ENCODE measurements at places on chromosomes 1 and 21.
A peak's percentile ranks its signal among the peaks of the same experiment; 100 is the strongest.

- H3K27me3 ChIP-seq: no peaks in the 10 kb centered on the region
- no peak overlapping the region for H3K27ac ChIP-seq
- H3K4me1 ChIP-seq: no peaks in the 10 kb centered on the region
Measured at GRCh38 chr1:212498283-212499040, 65.7 kb downstream of the NENF start.

DNA sequence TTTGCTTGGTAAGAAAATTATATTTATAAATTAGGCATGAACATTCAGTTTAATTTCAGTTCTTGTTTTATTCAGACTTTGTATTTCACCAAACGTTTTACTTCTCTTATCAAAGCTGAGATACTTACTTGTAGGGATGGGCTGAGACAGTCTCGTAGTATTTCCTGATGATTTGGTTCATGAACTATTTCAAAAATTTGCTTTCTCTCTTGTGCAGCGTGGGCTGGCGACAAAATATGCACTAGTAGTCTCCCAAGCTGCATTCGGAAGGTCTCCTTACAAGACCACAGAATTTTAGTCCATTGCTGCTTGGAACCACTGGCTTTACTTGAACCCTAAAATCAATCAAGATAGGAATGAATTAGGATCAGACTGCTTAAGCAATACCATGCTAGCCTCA lies 91.7 kb upstream of the GNG4 start:
- no peak overlapping the region for H3K27ac ChIP-seq
- H3K4me3 ChIP-seq: no peak overlapping the region
- peaks cover 6% of the 10 kb centered on the region for H3K36me3 ChIP-seq
- H3K4me1 ChIP-seq: no peaks in the 10 kb centered on the region
- H3K27me3 ChIP-seq: no peaks in the 10 kb centered on the region

- no peaks in the 10 kb centered on the region for H3K27me3 ChIP-seq
- H3K4me3 ChIP-seq: no peak overlapping the region
- peak; percentile 20 for DNase-seq
- H3K27ac ChIP-seq: no peak overlapping the region
Measured at GRCh38 chr1:81375884-81376548, 424.7 kb upstream of the ADGRL2 start.

- peak overlapping the region; percentile 19 for H3K4me3 ChIP-seq
- H3K27ac ChIP-seq: peak overlapping the region; percentile 91
- DNase-seq: no peak
- no peaks in the 10 kb centered on the region for H3K27me3 ChIP-seq
- peaks cover 3% of the 10 kb centered on the region for H3K36me3 ChIP-seq
Measured at GRCh38 chr1:39205102-39205780, 746 bp downstream of the MACF1 start.

DNA sequence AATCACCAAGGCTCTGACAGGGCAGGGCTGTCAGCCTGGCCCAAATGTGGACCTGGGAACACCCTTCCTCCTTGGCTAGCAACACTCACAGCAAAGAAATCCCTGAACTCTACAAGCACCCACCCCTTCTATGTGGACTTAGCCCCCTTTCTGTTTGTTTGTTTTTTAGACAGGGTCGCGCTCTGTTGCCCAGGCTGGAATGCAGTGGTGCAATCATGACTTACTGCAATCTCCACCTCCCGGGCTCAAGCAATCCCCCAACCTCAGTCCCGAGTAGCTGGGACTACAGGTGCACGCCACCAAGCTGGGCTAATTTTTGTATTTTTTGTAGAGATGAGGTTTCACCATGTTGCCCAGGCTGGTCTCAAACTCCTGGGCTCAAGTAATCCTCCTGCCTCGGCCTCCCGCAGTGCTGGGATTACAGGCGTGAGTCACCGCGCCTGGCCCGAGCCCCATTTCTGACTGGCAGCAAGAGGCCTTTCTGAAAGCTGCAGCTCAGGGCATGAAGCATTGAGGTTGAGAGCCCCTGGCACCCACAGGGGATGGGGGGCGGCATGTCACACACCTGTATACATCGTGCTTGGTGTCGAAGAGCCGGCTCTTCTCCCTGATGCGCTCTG lies 16.2 kb downstream of the RIPK4 start:
- no peaks in the 10 kb centered on the region for H3K36me3 ChIP-seq
- no peak for DNase-seq
- peaks cover 2% of the 10 kb centered on the region for H3K27me3 ChIP-seq
- peaks cover 18% of the 10 kb centered on the region for H3K4me1 ChIP-seq

DNA sequence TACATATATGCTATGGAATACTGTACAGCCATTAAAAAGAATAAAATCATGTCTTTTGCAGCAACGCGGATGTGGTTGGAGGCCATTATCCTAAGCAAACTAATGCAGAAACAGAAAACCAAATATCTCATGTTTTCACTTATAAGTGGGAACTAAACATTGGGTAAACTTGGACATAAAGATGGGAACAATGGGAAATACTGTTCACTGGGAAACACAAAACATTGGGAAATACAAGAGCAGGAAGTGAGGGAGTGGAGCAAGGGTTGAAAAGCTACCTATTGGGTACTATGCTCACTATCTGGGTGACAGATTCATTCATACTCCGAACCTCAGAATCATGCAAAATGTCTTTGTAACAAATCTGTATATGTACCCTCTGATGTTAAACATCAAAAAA lies 17.3 kb upstream of the PPT1 start:
- no peak for DNase-seq
- H3K4me1 ChIP-seq: no peaks in the 10 kb centered on the region
- H3K36me3 ChIP-seq: no peaks in the 10 kb centered on the region
- no peak overlapping the region for H3K27ac ChIP-seq
- no peak overlapping the region for H3K4me3 ChIP-seq

GRCh38 chr1:17539118-17539476 lies 401 bp upstream of the ARHGEF10L start:
- H3K27ac ChIP-seq: peak overlapping the region; percentile 81
- peaks cover 67% of the 10 kb centered on the region for H3K4me1 ChIP-seq
- no peaks in the 10 kb centered on the region for H3K27me3 ChIP-seq
- H3K4me3 ChIP-seq: peak overlapping the region; percentile 32
- no peak for DNase-seq
